ENCODE measurements at places on chromosomes 3 and 15.

DNA sequence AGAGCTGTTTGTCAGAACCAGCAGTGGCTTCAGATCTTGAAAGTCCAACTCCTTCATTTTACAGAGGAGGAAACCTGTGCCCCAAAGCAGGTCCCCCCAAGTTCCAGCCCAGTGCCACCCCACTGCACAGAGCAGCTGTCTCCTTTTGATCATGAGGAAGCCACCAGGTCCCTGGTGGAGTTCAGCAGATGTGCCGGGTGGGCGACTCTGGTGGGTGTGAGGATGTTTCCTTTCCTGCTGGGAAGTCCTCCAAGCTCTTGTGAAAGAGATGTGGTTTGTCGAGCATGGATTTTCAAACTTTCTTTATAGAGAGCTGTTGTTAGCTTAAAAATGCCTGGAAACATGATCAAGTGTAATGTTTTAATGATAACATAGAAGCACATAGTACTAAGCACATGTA lies 52.0 kb downstream of the SMAD3 start:
- no peak for DNase-seq

GRCh38 chr15:28962851-28963710 lies 77.3 kb downstream of the APBA2 start:
- DNase-seq: no peak

DNA sequence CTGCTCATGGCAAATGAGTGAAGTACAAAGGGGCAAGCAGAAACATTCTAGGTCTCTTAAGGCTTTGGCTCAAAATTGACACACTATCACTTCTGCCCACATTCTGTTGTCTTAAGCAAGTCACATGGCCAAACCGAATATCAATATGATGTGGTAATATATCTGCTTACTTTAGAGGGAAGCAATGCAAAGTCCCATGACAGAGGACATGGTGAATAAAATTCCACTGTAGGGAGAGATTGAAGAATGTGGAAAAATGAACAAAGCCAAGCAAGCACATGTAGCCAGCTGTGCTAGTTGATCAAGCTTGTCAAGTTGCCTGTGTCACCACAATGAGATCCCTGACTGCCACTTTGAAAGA lies 11.2 kb upstream of the TBC1D5 start:
- no peak for DNase-seq

DNA sequence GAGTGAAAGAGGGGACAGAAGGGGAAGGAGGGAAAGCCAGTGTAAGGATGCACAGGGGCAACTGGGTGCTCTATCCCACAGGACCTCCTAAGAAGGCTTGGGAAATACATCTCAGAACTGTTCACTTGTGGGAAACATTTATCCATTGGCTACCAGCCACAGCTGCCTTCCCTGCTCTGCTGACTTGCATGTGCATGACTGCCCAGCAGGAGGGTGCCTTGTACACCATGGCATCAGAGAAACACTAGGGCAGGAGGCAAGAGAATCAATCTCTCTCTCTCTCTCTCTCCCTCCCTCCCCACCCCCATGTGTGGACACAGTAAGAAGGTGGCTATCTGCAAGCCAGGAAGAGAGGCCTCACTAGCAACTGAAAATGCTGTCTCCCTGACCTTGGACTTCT lies 62.9 kb upstream of the ZBTB38 start:
- DNase-seq: no peak

Measured in dermis microvascular lymphatic vessel endothelial cell (primary cell).